GM10248 (cell line): ENCODE measurements at places on chromosomes 4 and X.

GRCh38 chr4:169566021-169566818, 46.2 kb downstream of the NEK1 start:
- peak; percentile 53 for DNase-seq

GRCh38 chr4:25258980-25259578, 25.2 kb downstream of the PI4K2B start:
- DNase-seq, result no peak

- DNase-seq, result no peak
Measured at GRCh38 chr4:74032064-74032463, 6.4 kb downstream of the CXCL3 start.

DNA sequence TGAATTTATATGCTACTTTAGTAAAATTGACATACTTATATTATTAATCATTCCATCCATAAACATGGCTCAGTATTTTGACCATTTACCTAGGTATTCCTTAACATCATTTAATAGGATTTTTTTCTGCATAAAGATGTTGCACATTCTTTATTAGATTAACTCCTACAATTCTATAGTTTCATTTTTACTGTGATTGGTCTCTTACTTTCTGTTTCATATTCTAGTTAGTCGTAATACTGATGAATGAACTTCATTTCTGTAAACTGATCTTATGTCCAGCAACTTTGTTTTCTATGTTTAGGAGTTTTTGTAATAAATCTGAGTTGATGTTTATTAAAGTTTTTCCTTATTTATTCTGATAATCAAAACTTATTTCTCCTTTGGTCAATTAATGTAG, 278.2 kb upstream of the CXXC4 start:
- DNase-seq, result peak; percentile 16

DNA sequence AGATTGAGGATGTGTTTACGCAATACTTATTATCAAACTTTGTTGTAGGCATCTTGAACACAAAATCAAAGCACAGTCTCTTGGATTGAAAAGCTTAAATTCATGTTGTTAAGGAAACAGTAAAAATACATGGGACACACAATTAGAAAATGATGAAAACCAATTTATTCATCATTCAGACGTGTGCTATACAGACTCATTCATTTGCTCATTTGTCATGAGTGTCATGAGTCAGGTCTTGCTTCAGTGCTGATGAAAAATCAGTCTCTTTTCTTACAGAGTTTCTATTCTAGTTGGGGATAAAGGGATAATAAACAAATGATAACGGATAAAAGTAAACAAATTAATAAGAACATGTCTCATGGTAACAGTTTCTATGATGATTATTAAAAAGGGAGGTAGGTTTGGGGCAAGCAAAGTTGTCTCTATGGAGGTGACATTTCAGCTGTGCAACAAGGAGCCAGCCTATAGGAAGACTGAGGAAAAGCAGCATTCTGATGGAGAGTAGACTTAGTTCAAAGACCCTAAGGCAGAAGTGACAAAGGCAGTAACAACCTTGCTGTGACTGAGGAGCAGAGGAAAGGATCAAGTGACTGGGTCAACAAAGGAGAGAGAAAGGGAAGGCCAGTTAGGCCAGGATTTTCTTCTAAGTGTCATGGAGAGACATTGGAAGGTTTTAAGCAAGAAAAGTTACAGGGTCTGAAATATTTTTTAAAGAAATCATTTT, 224.0 kb upstream of the HHIP start:
- DNase-seq, result no peak
